Esophagus muscularis mucosa (tissue), 4 donors: ENCODE measurements at places on chromosomes 3 and 15.

GRCh38 chr15:87121336-87121735, 1041.7 kb downstream of the AGBL1 start:
- no peak for DNase-seq

DNA sequence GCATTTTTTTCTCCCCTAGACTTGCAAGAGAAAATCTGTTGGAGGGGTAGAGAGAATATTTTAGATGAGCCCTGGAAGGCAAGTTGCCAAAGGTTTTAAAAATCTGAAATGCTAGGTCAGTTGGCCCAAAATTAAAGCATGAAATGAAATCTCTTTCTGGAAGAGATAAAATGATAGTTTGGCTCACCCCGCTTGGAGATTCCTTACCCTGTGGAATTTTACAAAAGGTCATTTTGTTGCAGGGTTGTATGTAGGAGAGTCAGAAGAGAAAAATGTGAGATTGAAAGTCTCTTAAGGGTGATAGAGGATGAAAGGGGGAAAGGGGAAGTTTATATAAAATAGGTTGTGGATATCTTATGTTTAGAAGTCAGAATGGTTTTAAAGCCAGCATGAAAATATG, 277.8 kb downstream of the CD47 start:
- DNase-seq: no peak

DNA sequence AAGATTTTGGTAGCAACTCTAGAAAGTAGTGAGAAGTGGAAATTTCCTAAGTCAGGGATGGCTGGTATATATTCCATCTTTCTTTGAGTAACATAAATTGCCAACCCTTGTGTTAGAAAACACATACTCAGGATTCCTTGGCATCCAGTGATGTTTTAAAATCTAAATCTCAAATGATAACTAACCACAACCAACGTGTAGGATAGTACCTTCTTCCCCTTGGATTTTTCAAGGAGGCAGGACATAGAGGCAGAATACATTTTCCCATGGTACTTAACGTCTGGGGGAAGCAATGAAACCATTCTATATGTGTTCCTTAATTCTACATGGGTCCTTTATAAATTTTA, 93.4 kb downstream of the WDR76 start:
- no peak for DNase-seq

DNA sequence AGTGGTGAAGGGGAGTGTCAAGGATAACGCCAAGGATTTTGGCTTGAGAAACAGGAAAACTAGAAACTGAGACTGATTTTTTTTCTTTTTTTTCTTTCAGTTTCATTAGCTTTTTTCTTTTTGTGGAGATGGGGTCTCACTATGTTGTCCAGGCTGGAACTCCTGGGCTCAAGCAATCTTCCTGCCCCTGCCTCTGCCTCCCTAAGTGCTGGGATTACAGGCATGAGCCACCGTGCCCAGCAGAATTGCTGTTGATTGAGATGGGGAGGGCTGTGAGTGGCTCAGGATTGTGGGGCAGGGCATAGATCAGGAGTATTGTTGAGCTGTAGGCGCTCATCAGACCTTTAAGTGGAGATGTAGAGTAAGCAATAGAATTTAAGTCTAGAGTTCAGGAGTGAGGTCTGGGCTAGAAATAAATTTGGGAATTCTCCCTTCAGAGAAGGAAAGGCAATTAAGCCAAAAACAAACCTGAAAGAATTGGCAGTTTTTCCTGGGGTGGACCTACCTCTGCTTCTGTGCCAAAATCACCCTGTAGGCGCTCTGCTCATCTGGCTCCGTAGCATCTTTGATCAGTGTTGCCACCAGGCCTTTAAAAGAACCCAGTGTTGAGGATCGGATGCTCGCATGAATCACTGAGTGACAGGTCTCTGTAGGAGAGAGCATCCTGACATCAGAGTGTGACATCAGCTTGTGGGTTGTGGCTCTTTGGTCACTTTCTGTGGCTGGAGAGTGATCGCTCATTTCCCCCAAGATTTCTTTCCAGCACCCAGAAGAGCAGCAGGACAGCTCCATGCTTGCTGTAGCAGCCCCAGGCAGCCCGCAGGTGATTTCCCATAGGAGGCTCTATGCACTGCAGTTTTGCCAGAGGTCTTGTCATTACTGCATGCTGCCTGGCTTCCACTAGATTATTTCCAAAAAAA, 15.8 kb downstream of the ABHD17C start:
- no peak for DNase-seq

DNA sequence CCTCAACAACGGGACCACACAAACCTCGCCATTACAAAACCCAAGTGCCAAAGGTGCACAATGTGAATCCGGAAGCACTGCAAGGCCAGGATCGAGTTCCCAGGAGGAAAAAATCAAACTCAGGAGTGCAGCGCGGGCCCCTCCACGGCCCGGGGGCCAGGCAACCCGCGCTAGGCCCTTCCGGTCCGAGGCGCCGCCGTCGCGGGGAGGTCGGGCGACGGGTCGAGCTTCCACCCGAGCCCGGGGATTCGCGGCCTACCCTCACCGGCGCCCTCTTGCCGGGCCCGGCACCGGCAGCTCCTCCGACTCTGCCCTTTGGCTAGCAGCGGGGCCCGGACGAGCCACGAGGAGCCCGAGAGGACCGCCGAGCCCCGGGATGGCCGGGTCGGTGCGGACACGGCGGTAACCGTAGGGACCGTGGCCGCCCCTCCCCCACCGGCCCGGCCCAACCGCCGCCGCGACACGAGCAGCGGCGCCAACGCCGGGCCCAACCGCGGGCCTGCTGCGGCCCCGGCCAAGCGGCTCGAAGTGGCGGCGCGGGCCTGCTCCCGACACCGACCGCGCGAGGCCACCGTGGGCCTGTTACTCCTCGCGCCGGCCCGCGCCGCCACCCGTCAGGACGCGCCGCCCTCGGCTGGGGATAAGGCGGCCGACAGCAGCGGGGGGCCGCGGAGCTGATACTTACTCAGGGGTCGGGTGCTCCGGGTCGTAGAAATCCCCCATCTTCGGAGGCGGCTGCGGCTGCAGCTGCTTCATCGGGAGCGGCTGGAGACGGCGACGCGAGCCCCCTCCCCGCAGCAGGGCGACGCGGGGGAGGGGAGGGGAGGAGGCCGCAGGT, 525 bp downstream of the SETD2 start:
- DNase-seq: no peak

DNA sequence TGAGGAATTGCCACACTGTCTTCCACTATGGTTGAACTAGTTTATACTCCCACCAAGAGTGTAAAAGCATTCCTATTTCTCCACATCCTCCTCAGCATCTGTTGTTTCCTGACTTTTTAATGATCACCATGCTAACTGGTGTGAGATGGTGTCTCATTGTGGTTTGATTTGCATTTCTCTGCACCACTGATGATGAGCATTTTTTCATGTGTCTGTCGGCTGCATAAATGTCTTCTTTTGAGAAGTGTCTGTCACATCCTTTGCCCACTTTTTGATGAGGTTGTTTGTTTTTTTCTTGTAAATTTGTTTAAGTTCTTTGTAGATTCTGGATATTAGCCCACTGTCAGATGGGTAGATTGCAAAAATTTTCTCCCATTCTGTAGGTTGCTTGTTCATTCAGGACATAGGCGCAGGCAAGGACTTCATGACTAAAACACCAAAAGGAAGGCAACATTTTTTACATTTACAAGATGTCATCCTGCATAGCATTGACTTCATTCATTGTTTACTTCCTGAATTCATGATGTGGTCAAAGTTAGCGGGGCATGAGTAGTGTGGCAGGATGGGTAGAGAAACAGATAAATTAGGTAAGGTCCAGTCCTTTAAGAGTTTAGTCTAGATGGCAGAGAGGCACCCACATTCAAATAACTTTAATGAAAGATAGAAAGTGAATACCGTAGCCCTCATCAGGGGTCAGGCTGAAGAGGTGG, 45.1 kb upstream of the LPP start:
- DNase-seq: no peak

GRCh38 chr15:85764649-85765277, 30.0 kb downstream of the KLHL25 start:
- DNase-seq: no peak

DNA sequence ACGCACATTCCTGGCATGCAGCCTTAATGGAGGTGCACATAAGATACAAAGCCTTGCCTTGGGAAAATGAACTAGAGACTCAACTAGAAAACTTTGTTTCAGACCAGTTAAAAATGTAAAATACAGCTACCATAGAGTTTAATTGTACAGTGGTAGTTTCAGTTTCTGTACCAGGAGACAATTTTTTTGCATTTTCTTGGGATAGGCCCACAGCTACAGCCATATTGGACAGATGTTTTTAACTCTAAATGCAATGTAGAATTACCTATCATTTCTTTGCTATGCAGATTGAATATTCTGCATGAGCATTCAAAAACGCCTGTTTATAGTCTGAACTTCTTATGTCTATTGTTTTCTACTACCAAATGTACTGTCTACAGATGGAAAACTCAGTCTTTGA, 20.3 kb downstream of the DAZL start:
- no peak for DNase-seq

GRCh38 chr3:128748557-128748956, 22.6 kb downstream of the RAB7A start:
- no peak for DNase-seq

GRCh38 chr3:127193341-127193740, 410 bp downstream of the PRR23E start:
- DNase-seq: no peak

DNA sequence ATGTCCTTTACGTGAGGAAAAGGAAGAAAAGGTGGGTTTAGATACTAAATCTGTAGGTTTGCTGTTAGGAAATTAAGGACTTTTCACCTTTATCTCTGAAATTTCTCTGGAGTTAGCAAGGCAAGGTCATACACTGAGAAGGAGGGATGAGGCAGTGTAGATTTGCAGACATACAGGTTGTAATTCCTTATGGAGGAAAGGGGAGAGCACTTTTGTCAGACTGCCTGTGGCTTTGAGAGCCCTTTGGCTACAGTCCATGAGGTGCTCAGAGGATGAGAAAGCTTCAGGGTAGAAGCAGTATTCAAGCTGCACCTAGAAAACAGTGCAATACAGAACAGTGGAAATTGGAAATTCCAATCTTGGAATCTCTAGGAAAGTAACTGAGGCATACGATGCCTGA, 8.3 kb downstream of the RPL14 start:
- no peak for DNase-seq

GRCh38 chr3:3356846-3357245, 177.4 kb upstream of the CRBN start:
- no peak for DNase-seq

DNA sequence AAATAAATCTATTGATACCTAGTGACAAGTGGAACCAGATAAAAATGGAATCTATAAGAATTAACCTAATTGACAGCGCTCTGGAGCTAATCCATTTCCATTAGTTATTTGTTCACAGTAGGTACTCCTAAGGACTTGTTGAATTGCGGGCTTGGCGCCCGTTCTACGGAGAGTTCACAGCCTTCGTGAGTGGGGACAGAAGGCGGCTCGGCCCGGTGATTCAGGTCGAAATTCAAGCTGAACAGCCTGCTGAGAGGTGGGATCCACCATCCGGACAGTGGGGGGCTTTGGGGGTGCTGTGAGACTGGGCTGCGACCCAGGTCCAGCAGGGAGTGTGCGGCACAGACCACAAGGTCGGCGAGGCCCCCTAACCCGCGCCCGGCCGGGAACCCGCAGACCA, 779 bp upstream of the CTNNB1 start:
- DNase-seq: no peak

DNA sequence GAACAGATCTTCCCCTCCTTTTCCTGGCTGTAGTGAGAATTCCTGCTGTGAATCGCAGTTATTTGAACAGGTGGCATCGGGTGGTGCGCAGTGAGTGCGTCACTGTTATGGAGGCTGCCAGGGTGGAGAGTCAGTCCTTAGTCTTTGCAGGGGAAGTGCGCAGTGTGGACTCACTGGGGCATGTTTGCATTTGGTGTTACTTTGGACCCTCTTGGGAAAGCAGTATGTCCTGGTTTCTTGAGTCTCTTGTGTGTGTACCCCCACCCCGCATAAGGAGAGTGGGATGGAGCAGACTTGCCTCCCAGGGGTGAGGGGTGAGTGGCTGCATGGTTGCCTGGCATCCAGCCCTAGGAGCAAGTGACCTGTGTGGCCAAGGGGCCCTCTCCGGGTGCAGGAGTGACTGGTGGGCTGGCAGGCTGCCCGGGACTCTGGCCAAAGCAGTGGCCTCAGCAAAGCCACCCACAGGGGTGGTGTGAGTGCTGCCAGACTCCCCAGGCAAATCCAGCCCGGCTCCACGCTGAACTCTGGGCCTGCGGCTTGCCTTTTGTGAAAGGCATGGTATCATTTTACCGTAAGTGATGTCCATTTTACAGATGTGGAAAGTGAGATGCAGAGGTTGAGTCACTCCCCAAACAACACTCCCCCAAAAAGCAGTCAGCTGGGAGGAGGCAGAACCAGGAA, 46.4 kb downstream of the DNASE1L3 start:
- no peak for DNase-seq

- no peak for DNase-seq
These were observed 154.7 kb upstream of the GOLIM4 start for GRCh38 chr3:168250415-168250861.

- DNase-seq: no peak
These were observed 35.0 kb upstream of the HES1 start for GRCh38 chr3:194100856-194101390.

DNA sequence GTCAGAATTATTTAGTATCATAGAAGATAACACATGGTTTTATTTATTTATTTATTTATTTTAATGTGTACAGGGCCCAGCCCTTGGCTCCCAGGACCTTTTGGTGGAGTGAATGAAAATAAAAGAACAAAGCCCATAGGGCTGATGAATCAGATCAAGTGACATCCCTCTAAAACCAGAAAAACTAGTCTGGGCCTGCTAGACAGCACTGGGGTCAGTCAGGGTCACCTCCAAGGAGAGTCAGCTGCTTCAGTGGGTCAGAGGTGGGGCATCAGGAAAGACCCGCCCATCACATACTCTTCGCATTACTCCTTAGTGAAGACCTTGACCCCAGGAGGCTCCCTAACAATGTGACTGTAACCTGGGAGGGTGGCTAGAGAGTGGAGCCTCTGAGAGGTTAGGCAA, 12.8 kb downstream of the PPCDC start:
- DNase-seq: no peak

GRCh38 chr3:67325231-67325630, 327.1 kb downstream of the KBTBD8 start:
- no peak for DNase-seq

DNA sequence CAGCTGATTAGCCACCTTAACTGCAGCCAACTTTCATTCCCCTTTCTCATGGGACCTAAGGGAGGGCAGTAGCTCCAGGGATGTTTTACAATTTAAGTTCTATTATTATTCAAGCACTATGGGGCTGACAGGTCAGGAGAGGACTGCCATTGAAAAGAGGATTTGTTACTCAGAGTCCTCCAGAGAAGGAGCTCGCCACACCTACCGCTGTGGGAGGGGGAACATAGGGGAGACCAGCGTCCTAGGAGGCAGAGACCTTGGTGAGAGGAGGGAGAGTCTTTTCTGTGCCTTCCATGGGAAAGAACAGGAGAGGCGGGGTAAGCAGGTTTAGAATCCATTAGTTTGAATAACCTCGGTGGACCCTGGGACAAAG, 14.4 kb downstream of the ATP10A start:
- DNase-seq: no peak

GRCh38 chr3:186368717-186369116, 6.7 kb upstream of the DGKG start:
- no peak for DNase-seq

DNA sequence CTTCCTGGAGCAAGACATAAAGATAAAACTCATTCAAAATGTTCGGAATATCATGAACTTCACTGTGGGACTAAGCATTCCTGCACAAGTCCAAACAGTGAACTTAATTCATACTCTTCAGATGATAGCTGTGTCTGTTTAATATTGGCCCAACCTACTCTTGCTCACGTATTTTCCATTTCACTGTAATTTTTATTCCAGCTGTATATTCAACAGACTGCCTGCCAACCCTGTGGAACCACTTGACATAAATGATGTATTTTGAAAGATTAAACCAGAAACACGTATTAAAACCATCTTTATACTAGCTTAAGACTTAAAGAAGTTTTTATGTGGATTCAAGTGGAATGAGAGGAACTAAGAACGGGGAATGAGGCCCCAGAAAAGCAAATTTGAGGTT, 172.5 kb downstream of the TMEM108 start:
- no peak for DNase-seq
